Kidney (tissue), 22 donors: ENCODE measurements at places on chromosomes 12 and 14.

GRCh38 chr12:46892887-46893286 is 67.1 kb upstream of the SLC38A4 start:
- no peak for DNase-seq

DNA sequence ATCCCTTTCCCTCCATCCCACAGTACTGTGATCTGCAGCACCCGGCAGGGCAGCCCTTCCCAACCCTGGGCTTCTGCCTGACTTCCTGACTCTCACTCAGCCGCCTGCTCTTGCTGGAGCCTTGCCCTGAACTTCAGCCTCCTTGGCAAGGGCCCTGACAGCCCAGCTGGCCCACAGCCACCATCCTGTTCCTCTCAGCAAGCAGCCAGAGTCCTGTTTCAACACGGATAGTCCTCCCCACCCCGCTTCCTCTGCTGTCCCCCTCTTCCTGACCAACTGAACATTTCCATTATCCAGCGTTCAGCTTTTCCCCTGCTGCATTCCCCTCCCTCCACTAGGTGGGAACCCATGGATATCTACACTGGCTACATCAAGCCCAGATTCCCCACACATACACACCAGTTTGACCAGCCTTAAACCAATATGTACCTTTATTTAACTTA is 74.0 kb upstream of the MDM1 start:
- peak; percentile 58 for DNase-seq

- no peak for DNase-seq
These were observed 3.7 kb upstream of the KRT2 start for GRCh38 chr12:52655720-52656124.

- no peak for DNase-seq
These were observed 18.1 kb upstream of the MED13L start for GRCh38 chr12:116295327-116296263.

DNA sequence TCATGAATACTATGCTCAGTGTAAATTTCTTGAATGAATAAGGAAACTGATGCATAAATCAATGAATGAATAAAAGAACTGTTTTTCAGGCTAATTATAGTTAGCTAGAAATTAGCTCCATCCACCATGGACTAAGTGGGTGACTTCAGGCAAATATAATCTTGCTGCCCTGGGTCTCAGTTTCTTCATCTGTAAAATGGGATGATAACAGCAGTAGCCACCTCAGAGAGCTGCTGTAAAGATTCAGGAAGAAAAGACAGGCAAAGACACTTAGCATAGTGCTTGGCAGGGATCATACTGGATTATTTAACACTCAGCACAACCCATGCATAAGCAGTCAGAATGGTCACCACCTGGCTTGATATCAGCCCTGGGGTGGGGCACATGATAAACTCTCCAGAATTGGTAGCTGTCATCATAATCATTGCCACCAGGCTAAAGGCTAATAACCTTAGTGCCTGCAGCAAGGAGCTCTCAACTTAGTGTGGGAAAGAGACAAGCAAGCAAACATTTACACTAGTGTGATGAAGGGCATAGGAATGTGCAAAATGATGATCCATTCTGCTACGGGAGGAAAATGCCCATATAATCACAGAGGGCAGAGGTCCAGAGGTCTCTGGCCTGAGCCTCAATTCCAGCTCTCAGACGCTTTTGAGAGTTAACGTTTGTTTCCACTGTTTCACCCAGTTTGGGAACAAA is 234.7 kb upstream of the TBX3 start:
- no peak for DNase-seq

DNA sequence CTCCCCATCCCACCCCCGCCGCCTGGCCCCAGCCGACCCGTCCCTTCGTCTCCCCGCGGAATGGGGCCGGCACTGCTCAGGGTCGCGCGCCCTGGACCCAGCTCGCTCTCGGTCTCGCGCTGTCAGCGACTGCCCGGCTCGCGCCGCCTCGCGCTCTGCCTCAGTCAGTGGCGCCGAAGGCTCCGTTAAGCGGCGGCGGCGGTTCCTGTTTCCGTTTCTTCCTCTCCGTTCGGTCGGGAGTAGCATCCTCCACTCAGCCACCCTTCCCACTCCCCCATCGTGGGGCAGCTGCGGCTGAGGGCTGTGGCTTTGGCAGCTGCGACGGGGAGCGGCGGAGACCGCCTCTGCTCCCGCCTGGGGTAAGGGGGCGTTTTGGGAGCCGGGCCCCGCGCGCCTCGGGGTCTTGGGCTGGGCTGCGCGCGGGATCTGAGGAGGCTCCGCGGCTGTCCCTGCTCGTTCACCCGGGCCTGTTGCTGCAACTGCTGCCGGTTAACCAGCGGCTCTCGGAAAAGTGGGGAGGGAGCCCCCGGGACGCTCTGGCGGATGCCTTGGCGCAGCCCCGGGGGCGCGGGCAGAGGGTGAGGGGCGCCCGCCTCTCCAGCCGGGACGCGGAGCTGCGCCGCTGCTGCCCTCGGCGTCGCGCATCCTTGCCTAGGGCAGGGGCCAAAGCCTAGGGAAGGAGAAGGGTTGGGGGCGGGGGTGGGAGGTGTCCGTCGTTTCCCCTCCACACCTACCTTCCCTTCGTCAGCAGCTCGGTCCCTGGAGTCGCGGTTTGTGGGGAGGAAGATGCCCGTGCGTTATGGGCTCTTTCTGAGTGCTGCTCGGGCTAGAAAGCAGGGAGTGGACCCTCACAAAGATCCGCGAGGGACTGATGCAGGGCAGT is 567 bp downstream of the FUT8 start:
- DNase-seq, result peak; percentile 66

- DNase-seq, result peak; percentile 81
These were observed 1.0 kb downstream of the SH2B3 start for GRCh38 chr12:111406474-111407376.

DNA sequence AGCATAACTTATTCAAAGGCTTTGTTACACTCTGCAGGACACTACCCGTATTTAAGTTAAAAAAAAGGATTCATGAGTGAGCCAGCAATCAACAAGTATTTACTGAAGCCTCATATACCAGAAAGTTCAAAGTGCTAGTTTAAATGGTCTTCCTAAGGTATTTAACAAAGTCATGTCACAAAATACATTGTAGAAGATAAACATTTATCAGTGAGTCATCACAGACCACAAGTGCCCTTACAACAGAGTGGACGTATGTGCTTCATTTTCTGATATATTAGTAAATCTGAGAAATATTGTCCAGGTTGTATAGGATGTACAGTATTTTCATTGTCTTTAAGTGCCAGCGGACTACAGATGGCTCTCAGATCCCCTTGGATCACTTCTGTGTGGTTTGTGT is 24.2 kb downstream of the FLRT2 start:
- DNase-seq, result no peak

DNA sequence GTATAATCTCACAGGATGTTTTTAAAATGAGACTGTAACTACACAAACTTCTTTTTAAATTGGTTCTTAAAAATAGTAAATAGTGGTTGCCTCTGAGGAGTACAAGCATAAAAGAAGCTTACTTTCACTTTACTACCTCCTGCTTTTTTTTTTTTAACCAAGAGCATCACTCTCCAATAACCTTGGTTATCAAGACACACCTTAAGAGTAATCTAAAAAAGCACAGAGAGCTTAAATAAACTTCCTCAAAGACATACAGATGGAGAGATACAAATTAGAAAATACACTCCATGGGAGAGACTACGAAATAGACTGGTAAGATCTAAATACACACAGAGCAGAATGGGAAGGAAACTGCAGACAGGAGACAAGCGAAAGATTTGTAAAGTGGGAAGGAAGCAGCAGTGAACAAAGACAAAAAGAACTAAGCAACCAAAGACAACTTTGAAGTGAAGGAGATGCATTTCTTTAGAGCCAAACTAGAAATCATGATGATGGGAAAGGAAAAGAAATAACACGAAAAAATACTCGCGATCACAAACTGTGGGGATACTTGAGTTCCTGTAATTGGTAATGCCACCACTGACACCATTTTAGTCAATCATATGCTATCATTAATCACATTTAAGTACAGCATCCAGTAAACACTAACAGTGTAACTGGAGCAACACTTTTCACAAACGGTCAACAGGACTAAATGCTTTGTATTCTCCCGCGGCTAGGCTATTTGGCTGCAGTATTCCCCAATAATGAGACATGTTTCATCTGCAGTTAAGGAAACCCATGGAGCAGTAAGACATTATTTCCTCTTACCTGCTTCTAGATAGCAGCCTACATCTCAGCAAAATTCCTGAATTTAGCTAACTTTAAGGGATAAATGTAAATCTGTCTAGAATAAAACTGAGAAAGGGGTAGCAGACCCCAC is 8.2 kb downstream of the SINHCAF start:
- peak; percentile 56 for DNase-seq

- DNase-seq, result no peak
These were observed 49.7 kb downstream of the FRS2 start for GRCh38 chr12:69519871-69520270.

GRCh38 chr14:54127526-54127925 is 170.9 kb upstream of the BMP4 start:
- no peak for DNase-seq

DNA sequence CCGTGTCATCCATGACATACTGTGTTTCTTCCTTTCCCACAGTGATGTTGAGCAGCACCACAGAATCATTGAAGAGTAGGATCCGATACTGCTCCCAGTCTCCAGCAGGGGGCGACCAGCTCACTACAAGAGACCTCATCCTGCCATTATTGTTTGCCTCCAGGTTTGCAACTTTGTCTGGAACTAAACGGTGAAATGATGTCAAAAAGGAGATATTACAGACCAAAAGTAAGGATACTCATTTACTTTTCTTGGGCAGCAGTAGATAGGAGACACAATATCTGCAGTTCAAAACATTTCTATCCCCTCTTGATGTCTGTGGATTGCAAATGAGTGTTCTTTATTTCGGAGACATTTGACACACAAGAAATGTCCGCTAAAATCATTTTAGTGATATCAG is 47.2 kb downstream of the PTPRB start:
- peak; percentile 68 for DNase-seq

DNA sequence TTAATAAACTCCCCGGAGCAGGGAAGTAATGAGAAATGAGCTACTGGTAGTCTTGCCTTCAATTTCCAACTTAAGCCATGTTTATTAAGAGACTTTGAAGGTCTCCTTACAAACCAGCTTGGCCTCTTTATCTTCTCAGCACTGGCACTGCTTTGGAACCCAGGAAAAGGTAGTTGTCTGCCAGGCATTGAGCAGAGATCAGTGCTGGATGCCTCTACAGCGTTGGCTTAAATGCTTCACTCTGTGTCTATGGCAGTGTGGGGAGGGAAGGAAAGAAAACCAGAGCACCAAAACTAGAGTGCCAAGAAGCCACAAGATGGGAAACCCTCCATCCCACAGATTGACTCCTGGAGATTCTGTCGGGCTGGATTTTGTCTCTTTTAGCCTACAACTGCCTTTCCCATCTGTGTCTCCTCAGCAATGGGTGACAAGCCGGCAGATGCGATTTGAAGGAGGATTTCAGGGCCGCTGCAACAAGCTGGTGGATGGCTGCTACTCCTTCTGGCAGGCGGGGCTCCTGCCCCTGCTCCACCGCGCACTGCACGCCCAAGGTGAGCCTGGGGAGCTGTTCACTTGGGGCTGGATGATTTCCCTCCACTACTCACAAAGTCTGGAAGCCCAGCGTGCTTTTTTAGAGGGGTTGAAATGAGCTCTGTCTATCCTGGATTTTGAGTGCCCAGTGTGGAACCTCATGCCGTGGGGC is 57.3 kb downstream of the FNTB start:
- no peak for DNase-seq

- no peak for DNase-seq
These were observed 92.7 kb upstream of the PRMT8 start for GRCh38 chr12:3398196-3398789.

GRCh38 chr12:91813701-91814100 is 331.9 kb downstream of the BTG1 start:
- DNase-seq, result no peak

DNA sequence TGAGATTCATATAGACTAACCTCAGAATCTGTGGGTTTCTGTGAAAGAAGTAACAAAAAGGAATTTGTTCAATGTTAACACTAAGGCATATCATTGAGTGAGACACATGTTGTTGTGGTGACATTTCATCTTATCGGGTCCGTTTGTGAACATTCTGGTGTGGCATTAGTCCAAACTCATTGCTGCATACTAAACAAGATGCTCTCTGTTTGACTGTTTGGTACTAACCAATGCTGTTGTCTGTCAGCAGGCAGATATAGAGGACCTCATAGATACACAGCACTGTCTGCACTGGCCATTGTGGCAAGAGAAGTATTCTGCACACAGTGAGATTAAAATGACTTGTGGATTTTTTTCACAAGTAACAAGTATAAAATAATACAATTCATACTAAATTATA is 41.2 kb downstream of the SLC25A21 start:
- DNase-seq, result no peak

GRCh38 chr12:7113389-7113871 is 4.4 kb upstream of the C1RL start:
- no peak for DNase-seq

DNA sequence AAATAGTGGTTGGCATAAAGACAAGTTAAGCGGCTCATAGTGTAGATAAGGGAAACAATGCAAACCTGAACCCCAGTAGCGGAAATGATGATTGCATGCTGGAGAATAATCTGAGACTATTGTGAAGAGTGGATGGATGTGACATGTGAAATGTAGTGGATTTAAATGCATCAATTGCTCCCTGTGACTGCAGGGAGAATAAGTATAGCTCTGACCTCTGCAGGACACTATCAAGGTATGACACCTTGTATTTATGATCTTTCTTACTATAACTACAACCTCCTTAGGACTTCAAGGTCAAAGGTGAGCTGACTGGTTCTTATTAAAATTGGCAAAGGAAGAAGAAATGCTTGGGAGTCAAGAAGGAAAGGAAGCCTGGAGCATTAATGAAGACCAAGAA is 285.6 kb downstream of the GRIN2B start:
- DNase-seq, result no peak

DNA sequence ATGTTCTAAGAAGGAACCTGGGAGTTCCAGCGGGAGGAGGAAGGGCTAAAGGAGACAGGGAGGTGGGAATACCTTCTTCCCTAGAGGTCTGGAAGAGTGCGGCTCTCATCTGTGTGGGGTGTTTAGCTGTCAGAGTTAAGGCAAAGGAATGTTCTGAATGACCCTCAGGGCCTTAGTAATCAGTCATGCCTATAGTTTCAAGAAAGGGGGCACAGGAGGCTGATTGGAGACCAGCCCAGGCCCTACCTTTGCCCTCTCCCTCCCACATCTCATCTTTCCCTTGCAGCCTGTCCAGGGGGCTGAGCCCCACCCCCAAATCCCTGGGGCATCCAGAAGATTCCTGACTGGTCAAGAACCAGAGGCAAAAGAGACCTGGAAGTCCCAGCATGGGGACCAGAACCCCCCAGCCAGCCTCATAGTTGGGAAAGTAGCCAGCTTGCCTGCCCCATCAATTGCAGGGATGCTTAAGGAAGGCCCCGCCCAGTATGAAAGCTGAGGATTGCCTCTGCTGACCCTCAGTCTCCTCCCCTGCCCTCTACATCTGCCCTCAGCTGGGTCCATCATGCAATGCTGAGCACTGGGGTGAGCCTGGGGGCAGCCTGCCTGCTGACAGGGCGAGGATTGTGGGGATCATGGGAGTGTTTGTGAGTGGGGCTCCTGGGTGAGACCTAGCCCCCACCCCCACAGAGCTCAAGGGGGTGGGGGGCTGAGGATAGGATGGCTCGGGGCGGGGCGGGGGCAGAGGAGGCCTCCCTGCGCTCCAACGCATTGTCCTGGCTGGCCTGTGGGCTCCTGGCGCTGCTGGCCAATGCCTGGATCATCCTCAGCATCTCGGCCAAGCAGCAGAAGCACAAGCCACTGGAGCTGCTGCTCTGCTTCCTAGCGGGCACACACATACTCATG is 1.8 kb downstream of the GPR162 start:
- DNase-seq, result no peak

GRCh38 chr12:126567016-126567415 is 1501.8 kb downstream of the AACS start:
- no peak for DNase-seq

- DNase-seq, result no peak
These were observed 13.6 kb upstream of the PPM1A start for GRCh38 chr14:60235440-60235839.
